ENCODE measurements at places on chromosomes 6 and 20.

DNA sequence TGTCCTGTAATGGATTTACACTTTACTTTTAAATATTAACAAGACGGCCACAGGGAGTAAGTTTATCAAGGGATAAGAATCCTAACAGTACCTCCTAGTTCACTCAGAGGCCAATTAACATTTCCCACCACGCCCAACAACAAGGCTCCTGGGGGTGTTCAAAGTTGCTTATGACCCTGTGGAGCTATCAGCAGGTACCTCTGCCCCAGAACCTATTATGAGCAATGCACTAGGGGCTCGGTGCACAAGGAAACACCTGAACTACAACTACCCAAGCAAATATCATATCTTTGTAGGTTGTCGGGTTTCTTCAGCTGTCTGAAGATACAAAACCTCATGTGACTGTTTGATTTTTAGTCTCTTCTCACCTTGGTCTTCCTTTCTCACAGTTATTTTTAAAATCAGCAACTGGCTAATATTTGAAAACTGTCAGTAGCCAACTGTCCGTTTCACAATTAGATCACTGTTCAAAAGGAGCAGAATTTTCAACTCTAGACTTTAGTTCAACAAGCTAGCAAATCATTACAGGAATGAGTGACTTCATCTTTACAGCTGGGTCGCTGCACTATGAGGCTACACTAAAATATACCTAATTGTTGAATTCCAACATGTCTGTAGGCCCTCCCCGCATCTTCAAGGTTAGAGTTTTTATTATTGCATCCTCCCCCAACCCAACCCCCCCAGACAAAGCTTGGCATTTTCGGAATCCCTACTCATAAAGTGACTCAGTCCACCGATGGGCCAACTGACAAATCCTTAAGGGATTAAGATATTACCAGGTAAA lies 38.1 kb downstream of the B4GALT5 start:
- DNase-seq = peak; percentile 66

GRCh38 chr6:90111387-90111786 lies 185.3 kb downstream of the BACH2 start:
- DNase-seq = no peak

DNA sequence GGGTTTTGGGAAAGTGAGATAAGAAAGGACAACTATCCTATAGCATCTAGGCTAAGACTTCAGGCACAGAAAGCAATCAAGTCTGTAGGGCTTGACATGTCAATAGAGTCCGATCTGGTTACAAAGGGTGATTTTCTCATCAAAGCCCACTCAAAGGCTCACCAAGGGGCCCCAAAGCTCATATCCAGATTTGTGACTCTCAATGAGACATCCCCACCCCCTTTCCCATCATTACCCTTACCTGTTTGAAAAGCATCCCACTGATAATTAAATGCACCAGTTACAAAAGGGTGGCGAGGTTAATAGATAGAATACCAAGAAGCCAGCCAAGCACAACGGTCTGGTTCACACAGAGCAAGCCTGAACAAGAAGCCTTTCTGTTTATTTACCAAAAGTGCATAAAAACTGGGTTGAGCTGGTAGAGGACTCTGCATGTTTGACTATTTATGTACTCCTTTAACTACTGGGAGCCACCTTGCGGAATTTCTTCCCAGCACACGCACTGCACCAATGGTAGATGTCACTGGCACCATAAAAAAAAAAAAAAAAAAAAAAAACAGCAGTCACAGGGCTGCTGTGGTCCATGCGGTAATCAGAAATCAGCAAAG lies 6.1 kb downstream of the JAG1 start:
- DNase-seq = no peak

DNA sequence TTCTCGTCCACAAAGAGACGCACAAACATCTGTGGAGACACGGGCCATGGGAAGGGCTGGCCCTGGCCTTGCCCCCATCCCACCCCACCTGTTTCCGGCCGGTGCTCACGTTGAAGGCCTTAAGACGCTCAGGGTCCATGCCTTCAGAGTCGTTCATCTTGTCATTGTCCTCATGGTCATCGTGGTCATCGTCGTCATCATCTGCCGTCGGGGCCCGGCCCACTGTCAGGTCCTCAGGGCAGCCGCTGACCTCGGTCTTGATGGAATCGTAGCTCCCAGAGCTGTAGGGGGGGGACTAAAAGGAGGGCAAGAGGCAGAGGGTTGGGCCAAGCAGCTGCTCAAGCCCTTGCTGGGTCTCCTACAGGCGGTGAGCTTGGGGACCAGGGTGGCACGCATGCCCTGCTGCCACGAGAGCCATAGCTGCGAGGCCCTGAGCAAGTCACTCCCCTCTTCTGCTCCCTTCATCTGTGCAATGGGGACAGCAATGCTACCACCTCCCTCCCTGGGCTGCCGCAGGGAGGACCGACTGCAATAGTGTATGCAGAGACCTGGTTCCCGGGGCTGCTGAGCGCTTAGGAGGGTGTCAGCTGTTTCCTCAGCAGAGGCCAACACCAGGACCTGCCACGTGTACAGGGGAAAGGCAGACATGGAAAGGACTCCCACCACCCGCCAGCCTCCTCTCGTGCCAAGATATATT lies 95.5 kb downstream of the ASXL1 start:
- DNase-seq = no peak

GRCh38 chr6:3843379-3844096 lies 5.6 kb upstream of the FAM50B start:
- DNase-seq = peak; percentile 21

- peak; percentile 90 for DNase-seq
These were observed 369.0 kb downstream of the ARHGAP18 start for GRCh38 chr6:129340983-129341382.

DNA sequence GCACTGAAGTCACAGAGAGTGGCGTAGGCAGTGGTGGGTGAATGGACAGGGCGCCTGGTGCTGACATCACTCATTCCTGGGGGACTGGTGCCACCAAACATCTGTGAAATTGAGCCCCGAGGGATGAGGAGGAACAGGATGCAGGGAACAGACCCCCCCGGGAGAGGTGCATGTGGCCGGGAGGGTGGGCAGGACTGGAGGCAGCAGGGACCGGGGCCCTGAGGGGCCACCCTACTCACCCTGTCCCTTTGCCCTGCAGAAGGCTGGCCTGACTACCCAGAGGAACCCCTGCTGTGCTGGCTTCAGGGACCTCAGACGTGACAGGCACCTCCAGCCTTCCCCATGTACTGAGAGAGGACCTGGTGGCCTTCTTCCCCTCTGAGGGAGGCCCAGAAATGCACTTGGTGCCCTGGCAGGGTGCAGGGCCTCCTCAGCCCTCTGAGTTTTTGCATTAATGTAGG lies 25.1 kb downstream of the SYNDIG1 start:
- no peak for DNase-seq

- no peak for DNase-seq
These were observed 125.3 kb downstream of the PREX1 start for GRCh38 chr20:48702455-48702913.

GRCh38 chr6:156617376-156617775 lies 159.8 kb upstream of the ARID1B start:
- peak; percentile 59 for DNase-seq

DNA sequence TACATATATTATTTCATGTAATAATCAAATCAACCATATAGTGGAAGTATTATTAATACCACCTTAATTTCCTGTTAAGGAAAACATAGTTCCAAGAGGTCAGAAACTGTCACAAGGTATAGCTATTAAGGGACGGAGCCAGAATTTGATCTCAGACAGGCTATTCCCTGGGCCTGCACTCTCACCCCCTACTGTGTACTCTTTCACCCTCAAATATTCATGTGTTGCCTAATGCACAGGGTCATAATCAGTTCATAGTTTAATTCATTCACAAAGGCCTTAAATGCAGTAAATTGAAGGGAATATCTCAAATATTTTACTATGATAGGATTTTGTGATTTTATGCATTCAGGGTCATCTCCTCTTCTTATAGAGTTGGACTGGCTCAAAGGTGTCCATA lies 67.2 kb upstream of the IFNGR1 start:
- DNase-seq = no peak

- DNase-seq = peak; percentile 62
These were observed 45.3 kb upstream of the PRELID3B start for GRCh38 chr20:59087829-59088433.

DNA sequence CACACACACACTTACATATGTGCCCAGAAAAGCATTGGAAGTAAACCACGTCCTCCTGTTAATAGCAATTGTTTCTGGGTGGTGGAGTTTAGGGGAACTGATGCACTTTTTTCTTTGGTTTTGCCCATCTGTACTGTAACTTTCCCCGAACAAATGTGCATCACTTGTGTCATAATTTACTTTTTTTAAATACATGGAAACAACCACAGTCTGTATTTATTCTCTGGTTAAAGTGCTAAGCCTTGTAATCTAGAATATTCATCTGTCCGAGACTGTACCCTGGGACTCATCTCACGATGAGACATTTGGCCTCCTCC lies 61.5 kb upstream of the CD93 start:
- no peak for DNase-seq

GRCh38 chr6:158069800-158070195 lies 88.1 kb downstream of the SYNJ2 start:
- DNase-seq = peak; percentile 24
